ENCODE measurements at places on chromosomes 1 and 21.

DNA sequence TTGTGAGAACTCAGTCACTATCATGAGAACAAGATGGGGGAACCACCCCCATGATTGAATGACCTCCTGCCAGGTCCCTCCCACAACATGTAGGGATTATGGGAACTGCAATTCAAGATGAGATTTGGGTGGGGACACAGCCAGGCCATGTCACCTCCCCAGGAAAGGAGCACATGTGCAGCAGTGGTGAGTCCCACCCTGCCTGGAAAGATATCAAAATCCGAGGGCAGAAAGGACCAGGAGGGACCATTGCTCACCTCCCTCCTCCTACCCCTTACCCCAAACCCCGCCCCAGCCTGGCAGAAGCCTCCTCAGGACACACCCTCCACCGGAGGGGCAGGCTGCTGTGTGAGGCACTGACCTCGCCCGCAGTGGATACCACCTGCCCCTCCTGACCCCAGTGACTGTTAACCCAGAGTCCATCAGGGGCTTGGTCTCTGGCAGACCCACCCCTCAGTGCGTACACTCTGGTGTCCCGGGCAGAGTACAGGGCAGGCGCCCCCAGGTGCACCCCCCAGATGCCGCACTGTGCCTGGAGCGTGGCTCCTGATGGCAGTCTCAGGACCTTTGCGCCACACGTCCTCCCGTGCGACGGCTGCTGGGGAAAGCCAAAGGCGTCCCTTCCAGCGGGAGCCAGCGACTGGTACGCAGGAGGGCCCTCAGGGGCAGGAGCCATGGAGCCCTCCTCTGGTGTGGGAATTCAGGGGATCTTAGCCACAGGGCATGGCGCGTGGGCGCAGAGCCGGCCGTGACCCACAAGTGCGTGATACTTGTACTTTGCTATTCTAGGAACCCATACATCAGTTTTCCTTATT, 20.9 kb downstream of the PDXK start:
- no peak for DNase-seq

GRCh38 chr1:79629414-79629813, 622.9 kb upstream of the ADGRL4 start:
- DNase-seq = no peak

GRCh38 chr1:76186554-76187170, 112.1 kb downstream of the ST6GALNAC3 start:
- no peak for DNase-seq

GRCh38 chr1:184800876-184801275, 46.2 kb upstream of the EDEM3 start:
- DNase-seq = no peak

DNA sequence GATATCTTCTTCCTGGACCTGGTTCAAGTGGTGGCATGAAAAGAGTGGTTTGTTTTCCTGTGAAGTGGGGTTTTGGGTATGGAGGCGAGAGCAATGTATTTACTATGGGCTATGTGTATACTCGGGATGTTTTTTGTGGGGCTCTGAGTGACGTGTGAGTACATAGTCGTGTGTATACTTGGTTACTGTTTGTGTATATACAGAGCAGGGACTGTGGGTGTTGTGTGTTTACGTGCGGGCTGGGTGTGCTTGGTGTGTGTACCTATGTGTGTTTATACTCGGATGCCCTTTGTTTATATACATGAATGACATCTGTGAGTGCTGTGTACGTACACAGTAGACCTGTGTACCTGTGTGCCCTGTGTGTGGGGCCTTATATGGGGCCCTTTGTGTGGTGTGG, 50.0 kb downstream of the YARS1 start:
- DNase-seq = no peak

DNA sequence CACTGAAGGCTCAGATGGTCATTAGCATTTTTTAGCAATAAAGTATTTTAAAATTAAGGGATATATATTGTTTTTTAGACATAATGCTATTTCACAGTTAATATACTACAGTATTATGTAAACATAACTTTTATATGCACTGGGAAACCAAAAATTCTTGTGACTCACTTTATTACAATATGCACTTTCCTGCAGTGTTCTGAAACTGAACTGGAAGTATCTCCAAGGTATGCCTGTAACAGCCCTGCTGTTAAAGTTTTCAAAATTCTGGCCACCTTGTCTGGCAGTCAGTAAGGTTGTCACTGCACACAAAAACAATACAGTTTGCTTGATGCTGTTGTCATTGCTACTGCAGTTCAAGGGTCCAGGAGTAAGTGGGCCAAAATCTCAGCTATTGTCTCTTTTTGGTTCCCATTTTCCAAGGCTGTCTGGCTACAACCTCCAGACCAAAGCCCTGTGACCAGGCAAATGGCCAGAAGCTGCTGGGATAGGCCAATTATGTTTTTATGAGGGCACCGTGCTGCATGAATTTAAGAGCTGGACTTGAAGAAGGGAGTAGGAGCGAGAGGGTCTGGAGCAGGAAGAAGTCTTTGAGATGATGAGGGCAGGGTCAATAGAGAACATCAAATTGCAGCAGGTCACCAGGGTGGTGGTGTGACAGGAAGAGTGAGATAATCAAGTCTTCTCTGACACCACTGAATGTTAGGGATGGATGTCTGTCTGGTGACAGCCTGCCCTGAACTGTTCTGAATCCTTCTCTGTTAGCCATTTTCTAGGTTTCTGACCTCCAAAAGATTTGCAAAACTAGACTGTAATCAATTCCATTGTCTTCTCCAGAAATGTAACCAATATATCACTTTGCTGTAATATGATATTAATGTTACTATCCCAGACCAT, 82.3 kb upstream of the CACHD1 start:
- no peak for DNase-seq

DNA sequence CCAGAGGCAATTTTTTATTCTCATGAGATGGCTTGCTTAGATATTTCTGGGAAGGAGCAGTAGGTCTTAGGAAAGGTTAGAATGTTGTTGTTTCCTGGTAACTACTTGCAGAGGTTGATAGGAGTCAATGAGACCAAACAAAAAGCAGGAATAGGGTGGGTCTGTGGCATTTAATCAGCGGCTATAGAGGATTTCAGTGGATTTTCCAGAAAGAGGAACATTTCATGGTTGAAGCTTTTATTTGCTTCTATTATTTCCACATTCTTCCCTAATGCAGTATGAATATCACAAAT, 111.3 kb upstream of the PALMD start:
- DNase-seq = no peak

- no peak for DNase-seq
Measured at GRCh38 chr1:223515421-223515820, 122.2 kb downstream of the CCDC185 start.
